Lower leg skin (tissue), 4 donors: ENCODE measurements at places on chromosomes 6 and 20.

DNA sequence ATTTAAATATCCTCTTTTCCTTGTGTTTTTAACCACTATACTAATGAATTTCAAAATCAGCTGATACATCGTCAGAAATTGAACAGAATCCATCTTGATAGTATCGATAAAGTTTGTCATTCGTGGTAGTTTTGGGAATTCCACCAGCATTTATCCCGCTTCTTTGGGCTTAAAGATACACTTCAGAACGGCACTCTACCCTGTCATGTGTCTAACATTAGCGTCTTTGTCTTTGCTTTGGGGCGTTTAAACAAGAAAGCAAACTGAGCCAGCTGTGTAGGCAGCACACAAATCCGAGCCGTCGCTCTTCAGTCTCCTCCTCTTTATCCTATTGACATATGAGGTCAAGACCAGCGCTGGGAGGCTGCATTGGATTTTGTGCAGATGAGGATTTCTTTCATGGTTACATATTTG is 27.5 kb upstream of the NHSL1 start:
- no peak for DNase-seq

DNA sequence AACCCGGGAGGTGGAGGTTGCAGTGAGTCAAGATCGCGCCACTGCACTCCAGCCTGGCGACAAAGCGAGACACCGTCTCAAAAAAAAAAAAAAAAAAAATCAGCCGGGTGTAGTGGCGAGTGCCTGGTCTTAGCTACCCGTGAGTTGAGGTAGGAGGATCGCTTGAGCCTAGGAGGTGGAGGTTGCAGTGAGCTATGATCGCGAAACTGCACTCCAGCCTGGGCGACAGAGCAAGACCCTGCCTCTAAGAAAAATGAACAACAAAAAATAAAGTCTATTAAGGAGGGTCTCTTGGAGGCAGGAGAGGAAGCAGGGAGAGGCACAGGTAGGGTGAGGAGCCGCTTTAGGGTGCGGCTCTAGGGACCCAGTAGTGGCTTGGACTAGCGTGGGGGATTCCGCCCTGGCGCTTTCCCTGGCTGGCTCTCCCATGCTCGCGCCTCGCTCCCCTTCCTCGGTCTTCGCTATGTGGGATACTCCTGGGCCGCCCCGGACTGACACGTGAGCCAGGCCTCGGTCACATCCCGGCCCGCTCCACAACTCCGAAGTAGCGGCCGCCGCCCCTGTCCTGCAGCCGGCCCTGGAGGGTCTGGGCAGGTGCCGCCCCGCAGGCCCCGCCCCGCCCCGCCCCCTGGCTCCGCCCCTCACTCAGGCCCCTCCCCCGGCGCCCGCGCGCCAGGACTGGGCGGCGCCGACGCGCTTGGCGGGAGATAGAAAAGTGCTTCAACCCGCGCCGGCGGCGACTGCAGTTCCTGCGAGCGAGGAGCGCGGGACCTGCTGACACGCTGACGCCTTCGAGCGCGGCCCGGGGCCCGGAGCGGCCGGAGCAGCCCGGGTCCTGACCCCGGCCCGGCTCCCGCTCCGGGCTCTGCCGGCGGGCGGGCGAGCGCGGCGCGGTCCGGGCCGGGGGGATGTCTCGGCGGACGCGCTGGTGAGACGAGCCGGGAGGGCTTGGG is at the start of gene MYBL2:
MYBL2 (plus strand) TSS at position 739 of the 953 bp plus-strand sequence; CDS start at position 909, 170 bp downstream.
- DNase-seq = no peak

DNA sequence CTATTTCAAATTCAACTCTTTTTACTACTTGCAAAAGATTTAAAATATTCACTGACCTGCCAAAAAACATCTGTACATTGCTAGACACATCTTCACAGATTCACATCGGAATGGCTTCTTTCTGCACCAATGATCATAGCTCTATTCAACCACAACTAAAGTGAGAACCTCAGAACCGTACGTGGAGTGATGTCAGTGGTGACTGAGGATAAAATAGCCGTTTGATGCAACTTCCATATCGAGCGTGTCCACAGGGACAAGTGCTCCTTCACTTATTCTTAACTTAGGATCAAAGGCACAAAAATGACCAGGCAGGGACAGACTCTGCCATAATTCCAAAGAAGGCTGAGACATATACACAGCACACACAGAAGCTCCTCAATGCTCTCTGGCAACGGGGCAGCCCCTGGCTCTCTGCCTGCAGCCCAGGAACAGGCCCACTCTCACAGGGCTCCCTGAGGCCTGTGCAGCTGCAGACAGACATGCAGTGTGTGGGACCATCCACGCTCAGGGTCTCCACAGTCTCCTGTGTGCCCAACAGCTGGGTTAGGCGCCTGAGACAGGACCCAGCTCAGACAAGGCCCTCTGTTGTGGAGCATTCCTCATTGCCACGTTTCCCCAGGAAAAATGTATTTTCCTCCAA is 22.8 kb downstream of the FYN start:
- no peak for DNase-seq

DNA sequence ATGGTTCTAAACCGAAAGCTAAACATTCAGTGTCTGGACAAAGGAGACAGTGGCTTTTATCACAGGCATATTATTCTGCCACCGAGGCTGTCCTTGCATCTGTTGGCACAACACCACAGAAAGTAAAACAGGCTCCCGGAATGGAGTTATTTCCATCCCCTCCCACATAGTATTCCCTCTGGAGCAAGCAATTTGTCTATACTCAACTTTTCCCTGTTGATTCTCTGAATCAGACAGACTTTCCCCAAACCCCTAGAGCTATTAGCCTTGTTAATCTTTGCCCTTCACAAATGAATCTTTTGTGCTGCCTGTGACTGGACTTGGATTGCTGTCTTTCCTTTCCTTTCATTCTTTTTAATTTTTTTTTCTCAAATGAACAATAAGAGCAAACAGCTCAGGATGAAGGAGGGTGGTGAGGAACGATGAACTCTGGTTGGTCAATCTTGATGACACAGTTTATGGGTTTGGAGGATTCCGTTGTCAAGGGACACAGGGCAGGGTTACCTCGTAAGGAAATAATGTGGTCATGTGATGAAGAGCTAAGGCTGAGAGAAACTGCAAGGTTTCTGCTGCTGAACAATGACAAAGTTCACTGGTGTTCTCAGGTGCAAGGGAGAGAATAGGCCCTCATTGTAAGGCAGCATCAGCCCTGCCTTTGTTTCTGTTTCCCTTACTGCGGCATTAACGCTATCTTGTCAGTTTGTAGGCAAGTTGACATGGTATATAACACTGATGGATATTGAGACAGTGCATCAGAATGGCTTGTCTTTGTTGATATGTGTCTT is 275.0 kb upstream of the BMP2 start:
- no peak for DNase-seq

DNA sequence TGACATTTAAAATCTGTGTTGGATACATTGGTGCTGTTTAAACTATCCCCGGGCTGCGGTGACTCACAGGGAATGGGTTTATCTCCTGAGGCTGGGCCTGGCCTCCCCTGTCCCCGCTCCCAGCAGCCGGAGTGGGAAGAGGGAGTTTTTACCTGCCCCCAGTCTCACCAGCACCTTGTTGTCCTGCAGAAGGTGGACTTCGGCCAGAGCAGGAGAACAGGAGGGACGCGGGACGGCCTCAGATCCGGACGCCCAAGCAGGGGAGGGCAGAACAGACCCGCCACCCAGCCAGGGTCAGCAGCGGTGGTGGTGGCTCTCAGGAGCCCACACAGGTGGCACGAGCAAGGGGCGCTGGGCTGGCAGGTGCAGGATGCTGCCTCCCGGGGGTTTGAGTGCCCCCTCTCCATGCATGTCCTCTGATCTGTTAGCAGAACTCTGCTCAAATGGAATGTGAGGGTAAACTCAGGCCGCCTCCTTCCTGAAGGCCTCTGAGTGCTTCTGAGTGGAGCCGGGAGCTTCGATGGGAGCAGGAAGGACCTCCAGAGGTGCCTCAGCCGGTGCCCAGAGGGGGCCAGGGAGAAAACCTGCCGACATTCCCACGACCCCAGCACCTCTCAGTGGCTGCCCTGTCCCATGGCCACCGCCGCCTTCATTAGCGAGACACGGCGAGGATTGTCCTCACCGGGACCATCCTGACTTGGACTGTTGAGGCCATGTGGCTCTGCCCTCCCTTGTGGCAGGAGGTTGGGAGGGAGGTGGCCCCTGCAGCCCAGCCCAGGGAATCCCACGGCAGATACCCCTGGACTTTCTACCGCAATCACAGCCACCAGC is 43.4 kb upstream of the MRGBP start:
- no peak for DNase-seq

DNA sequence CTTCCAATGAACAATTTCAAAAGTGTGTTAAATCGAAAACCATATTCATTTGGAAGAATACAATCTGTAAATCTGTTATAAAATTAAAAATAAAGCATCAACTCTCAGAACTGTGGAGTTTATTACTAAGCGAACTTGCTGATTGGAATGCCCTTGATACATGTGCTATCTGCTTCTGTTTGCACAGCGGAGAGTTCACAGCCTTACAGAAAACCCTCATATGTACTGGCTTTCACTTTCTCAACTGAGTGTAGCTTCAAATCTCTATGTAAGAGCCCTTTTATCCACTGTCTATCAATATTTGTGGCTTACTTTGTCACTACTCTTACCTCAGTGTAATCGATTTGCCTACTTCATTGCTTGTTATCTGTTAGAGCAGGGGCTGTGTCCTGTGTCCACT is 447.4 kb downstream of the C6orf118 start:
- no peak for DNase-seq

DNA sequence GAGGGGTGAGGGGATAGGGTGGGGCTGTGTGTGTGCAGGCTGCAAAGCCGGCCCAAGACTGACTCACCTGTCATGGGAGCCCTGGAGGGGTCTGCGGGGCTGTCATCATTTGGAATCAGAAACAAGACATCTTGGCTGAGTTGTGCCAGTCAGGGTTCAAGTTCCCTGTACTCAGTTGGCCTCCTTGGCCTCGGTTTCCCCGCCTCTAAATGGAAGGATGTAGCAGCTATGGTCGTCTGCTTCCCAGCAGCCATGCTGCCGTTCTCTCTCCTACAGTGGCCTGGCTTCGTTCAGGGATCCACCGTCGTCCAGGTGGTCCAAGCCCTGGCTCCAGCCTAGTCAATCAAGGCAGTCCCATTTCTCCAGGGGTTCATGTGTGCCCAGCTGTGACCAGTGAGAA is 83.6 kb upstream of the PMEPA1 start:
- no peak for DNase-seq

DNA sequence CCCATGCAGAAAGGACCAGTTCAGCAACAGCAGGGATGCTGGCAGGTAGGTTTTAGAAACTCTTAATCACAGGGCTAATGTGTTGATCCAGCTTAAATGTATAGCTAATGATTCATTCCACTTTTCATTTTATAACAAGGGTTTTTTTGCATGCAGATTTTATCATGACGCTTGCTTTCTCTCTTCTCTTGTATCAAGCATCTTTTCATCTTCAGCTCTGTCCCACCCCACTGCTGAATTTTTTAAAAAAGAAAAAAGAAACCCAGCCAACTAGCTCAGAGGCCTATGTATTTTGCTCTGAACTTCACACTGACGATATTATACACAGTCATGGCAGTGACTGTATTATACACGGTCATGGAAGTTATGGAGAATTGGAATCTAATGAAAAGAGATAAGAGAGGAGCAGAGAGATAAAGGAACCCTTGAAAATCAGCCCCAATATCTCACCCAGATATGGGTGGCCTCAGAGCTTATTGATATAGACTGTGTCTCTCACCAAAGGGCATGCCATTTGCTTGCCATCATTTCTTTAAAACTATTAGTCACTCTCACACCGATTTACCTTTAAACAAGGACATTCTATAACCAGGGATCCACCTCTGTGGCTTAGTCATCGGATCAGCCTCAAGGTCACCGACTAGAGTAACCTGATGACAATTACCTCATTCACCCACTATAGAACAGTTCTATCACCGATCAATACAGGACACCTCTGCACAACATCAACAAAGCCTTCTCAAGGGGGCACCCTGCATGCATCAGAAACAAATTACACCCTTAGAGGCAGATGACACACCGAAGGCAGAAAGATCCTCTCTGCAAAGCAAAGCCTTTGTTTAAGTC is 222.0 kb downstream of the ATXN1 start:
- no peak for DNase-seq

DNA sequence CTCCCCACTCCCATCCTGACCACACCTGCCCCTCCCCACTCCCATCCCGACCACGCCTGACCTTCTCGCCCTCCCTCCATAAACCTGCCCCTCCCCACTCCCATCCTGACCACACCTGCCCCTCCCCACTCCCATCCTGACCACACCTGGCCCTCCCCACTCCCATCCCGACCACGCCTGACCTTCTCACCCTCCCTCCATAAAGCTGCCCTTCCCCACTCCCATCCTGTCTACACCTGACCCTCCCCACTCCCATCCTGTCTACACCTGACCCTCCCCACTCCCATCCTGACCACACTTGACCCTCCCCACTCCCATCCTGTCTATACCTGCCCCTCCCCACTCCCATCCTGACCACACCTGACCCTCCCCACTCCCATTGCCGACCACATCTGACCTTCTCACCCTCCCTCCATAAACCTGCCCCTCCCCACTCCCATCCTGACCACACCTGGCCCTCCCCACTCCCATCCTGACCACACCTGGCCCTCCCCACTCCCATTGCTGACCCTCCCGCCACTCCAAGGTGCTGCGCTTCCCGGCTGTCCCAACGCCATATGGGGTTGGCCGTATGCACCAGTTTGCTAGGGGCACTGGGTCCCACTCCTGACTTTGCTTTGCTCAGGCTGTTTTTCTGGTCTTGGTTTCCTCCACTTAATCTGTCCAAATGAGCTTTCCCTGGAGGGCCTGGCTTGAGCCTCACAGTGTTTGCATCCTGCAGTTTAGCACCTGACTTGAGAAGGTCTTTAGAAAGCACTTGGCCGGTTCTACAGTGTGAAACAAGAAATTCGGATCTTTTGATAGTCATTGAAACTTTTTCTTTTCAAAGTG is 2.9 kb downstream of the KIF25 start:
- peak; percentile 46 for DNase-seq

- DNase-seq = peak; percentile 97
Observed at GRCh38 chr6:30213957-30214656, 901 bp upstream of the TRIM26 start.

GRCh38 chr20:24102290-24102689 is 113.7 kb upstream of the GGTLC1 start:
- DNase-seq = peak; percentile 62

DNA sequence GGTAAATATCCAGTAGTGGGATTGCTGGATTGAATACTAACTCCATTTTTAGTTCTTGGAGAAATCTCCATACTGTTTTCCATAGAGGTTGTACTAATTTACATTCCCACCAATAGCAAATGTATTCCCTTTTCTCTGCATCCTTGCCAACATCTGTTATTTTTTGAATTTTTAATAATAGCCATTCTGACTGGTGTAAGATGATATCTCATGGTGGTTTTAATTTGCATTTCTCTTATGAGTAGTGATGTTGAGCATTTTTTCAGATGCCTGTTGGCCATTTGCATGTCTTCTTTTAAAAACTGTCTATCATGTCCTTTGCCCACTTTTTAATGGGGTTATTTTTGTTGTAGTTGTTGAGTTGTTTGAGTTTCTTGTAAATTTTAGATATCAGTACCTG is 253.2 kb downstream of the HAO1 start:
- no peak for DNase-seq

- DNase-seq = no peak
Observed at GRCh38 chr6:8436966-8437365, 1.6 kb upstream of the SLC35B3 start.

GRCh38 chr6:91088976-91089375 is 502.1 kb upstream of the MAP3K7 start:
- no peak for DNase-seq
